Neural crest cell (in vitro differentiated cells): ENCODE measurements at places on chromosomes 3 and 15. TPM values are rescaled to one million over a fixed set of nuclear protein-coding genes. Genes with fewer than 3 reads are reported as not detected.

- no peak for DNase-seq
These were observed 195.8 kb downstream of the FHIT start for GRCh38 chr3:61055447-61055846.

GRCh38 chr3:182713743-182714517, 79.4 kb upstream of the ATP11B start:
- no peak for DNase-seq

GRCh38 chr3:37852771-37853170, 8.9 kb upstream of the CTDSPL start:
- no peak for DNase-seq

The SLC9C1 gene
- 0.42 and 0.55 TPM in 2 replicates for total RNA-seq

DNA sequence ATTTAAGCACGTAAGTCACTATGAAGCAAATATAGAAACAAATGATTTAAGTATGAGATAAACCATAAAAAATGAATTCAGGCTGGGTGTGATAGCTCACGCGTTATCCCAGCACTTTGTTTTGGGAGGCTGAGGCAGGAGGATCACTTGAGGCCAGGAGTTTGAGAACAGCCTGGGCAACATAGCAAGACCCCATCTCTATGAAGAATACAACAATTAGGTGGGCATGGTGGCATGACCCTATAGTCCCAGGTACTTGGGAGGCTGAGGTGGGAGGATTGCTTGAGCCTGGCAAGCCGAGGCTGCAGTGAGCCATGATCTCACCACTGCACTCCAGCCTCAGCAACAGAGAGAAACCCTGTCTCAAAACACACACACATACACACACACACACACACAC, 34.2 kb downstream of the TMCC1 start:
- DNase-seq, result no peak

DNA sequence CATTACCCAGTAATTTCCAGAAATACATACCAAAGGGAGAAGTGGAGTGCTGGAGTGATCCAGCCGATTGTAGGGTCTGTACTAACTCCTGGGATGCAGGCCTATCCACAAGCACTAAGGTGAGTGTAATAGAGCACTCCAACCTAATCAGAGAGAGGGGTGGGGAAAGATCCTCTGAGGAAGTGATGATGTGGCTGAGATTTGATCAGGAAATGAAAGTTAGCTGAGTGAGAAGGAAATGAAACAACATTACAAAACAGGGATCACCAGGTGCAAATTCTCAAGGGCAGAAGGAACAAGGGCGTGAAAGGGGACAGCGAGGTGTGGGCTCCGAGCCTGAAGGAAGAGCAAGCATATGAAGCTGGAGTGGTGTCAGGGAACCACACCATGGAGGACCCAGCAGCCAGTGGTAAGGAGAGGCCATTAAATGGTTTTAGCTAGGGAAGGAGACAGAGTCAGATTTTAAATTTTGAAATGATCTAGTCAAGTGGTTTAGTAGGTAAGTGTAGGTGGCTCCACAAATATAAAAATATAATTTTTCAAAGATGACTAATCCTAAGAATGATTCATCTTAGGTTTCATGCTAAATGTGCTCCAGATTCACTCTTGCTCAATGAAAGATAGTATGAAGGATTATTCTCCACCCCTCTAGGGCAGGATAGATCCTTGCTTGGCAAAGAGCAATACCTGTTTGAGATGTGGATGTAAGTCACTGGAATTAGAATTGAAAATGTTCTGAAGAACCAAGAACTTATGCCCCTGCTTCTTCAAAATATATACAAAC, 348.7 kb downstream of the TBL1XR1 start:
- no peak for DNase-seq

DNA sequence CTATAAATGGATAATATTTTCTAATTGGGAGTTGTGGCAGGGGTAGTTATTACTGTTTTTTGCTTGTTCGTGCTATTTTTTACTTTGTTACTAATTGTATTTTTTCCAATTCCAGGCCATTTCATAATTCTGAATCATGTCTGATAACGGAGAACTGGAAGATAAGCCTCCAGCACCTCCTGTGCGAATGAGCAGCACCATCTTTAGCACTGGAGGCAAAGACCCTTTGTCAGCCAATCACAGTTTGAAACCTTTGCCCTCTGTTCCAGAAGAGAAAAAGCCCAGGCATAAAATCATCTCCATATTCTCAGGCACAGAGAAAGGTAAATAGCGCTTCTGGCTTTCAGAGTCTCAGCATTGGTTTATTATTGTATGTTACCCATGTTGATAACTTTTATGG, 42.9 kb downstream of the PAK2 start:
- DNase-seq, result no peak

DNA sequence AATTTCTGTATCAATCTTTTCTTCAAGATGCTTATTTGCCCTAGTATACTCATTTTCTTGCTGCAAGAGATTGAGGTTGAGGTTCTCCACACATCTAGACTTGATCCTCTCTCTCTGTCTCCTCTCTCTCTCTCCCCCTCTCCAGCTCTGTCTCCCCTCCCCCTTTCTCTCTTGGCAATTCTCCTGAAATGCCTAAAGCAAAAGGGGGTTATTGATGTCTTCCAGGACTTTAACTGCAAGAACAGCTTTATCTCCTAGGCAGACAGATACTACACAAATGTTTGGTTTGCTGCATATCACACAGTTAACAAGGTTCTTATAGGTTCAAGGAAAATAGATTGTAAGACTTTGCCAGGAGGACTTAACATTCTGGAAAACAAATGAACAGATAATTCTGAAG, 52.1 kb downstream of the TMEM212 start:
- no peak for DNase-seq

GRCh38 chr15:58528188-58528870, 96.5 kb downstream of the LIPC start:
- DNase-seq, result no peak

GRCh38 chr3:139284221-139284620, 59.6 kb upstream of the MRPS22 start:
- no peak for DNase-seq

The CDHR4 gene
- 0.12 and 0.16 TPM in 2 replicates for total RNA-seq

The SELENOK gene
- 39.2 and 42.5 TPM in 2 replicates for total RNA-seq

DNA sequence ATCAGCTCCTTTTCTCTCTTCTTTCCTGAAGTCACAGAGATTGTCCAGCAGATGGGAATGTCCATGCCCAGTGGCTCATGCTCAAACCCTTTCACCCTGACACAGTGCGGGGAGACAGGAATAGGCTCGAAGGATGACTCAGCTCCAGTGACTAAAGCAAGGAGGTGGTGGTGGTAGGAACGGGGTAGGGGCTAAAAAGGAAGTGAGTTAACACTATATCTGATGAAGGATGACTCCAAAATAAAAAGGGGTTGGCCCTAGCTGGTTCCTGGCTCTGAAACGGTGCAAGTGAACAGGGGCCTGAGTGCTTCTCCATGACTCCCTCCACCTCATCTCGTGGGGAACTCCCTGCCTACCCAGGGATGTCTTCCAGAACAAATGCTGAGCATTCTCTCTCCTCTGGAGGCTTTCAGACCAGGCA, 167.4 kb upstream of the LPP start:
- DNase-seq, result no peak

DNA sequence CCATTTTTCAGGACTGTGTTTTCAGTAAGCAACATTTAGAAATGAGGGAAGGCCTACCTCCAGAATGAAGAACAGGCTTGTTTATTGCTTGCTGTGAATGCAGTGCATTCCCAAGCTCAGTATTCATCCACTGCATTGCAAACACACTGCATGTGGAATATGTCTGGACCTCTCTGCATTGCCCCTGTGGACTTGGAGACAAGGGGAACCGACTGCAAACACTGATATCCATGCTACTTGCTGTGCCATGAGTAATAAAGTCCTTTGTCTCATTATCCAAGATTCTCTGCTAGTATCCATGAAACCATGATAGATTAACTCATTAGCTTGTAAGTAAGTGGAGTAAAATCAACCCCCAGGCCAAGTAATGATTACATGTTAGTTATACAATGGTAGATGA, 301.2 kb upstream of the NR2E3 start:
- DNase-seq, result no peak

DNA sequence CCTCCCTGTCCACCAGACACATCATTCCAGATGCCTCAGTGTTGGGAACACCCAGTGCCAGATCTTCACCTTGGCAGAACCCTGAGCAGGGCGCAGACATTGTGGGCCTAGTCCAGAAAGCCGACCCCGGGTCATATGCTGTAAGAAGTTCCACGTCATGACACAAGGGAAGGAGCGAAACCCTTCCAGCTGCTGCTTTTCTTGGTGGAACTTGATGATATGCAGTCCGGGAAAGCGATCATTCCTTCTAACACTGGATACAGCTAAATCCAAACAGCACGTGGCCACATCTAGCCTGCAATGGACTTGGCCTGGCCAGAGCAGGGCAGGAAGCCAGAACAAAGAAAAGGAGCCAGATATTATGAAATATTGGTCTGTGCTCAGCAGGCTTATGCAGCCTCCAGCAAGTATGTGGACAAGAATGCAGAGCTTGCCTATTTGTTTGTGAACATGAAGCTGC, 22.0 kb downstream of the GASK1A start:
- DNase-seq, result no peak

The B2M gene
- 95.2 and 104 TPM in 2 replicates for total RNA-seq

DNA sequence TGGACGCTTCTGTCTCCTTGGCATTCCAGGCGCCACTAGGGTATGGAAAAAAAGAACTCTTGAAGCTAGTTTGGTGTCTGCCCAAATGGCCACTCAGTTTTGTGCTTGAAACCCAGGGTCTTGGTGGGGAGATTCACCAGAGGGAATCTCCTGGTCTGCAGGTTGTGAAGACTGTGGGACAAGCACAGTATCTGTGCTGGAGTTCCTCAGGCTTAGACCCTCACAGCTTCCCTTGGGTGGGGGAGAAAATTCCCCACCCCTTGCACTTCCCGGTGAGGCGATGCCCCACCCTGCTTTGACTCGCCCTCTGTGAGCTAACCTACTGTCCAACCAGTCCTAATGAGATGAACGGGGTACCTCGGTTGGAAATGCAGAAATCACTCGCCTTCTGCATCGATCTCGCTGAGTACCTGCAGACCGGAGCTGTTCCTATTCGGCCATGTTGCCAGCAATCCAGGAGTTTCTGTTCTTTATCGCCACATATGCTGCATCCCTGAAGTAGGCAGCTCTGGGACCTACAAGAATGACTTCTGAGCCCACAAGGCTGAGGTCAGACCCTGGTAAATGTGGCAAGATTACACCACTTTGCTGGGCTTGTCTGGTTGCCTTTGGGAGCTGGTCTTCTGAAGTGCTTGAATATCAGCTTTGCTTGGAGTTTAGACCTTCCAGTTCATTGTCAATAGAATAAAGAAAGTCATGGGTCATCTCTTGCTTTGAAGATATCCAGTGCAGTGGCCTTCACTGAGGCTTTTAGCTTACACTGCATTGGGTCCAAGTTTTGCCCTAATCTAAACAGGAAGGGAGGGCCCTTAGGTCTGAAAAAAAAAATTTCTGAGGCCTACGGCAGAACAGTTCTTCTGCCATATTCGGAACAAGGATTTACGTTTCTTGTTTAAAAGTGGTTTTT, 51.0 kb downstream of the SLC2A2 start:
- no peak for DNase-seq

GRCh38 chr3:78737988-78738387, 1029.8 kb downstream of the ROBO1 start:
- no peak for DNase-seq

GRCh38 chr15:68187559-68187958, 17.6 kb downstream of the CALML4 start:
- DNase-seq, result no peak

The HTR3D gene
- total RNA-seq, result not detected in 2 replicates

- peak; percentile 55 for DNase-seq
These were observed 17.2 kb upstream of the CRABP1 start for GRCh38 chr15:78322724-78323521.

DNA sequence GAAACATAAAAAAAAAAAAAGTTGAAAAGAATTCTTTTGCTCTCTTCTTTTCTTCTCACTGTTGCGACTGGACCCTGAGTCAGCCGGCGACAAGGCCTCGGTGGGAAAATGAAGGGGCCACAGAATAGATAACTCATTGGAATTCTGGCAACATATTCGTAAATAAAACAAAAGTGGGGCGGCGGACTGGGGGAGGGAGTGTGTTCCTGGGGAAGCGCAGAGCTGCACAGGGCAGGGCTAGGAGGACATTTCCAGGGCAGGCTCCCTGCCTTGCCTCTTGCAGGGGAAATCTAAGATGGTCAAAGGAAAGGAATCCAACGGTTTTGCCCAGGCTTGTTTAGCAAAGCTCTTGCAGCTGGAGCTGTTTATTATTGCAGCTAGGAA, 1042.8 kb upstream of the NR2F2 start:
- no peak for DNase-seq

GRCh38 chr15:77032052-77032646, 37.2 kb downstream of the PSTPIP1 start:
- no peak for DNase-seq

The EPHA6 gene
- total RNA-seq, result 0.66 and 0.96 TPM in 2 replicates

The UBE2Q2 gene
- 28.7 and 30.0 TPM in 2 replicates for total RNA-seq

The PRR20G gene
- not detected in 2 replicates for total RNA-seq

- no peak for DNase-seq
These were observed 39.6 kb downstream of the TMOD3 start for GRCh38 chr15:51869060-51869421.

The SCG3 gene
- total RNA-seq, result 7.5 and 8.1 TPM in 2 replicates

The MAGI1 gene
- 47.7 and 49.8 TPM in 2 replicates for total RNA-seq

The TSPAN3 gene
- 258 and 259 TPM in 2 replicates for total RNA-seq

- DNase-seq, result no peak
These were observed 115.0 kb downstream of the FOXP1 start for GRCh38 chr3:71468311-71469137.

The CP gene
- total RNA-seq, result 0.09 and 0.42 TPM in 2 replicates

The CAMP gene
- total RNA-seq, result not detected in 2 replicates

DNA sequence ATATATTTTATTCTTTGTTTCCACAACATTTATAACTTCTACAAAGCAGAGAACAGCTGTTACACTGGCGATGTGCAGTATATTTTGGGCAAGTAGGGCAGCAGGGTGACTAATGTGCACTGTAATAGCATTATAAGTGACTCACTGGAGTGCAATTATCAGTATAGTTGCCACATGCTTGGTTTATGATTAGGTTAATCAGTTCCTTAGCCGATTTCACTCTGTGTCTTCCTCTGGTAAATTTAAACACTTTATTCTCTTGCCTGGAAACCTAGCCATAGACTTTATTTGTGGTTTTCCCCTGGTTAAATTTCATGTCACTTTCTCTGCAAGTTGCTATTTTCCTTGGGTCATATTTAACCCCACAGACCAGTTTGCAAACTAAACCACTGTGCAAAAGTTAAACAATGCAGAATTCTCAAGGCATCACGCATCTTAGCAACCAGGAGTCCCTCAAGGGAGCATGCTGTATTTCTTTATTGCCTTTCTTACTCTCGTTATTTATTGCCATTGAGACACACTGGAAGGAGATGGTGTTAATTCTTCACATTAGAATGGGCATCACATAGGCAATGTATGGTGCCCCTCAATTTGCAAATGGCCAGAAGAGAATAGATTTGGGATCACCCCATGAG, 690.2 kb upstream of the DPPA4 start:
- no peak for DNase-seq

The COL6A5 gene
- total RNA-seq, result not detected in 2 replicates

The A4GNT gene
- total RNA-seq, result not detected in 2 replicates
